SK-N-SH (cell line): ENCODE measurements at places on chromosomes 13 and 19. TPM values are rescaled to one million over a fixed set of nuclear protein-coding genes. Genes with fewer than 3 reads are reported as not detected.

DNA sequence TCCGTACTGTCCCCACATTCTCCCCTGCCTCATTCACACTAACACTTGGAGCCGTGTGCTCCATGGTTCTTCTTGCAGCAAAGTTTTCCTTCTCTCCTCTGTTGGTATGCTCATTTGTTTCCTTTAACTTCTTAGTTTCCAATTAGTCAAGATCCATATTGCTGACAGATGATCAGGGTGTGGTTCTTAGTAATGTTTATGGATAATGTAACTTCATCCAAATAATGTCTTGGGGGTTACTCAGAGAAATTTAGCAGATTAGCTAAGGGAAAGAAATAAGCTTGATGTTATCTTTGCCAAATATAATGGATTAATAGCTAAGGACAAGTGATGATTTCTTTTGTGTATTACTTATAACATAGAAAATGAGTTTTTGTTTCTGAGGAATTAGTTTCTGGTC, 174.4 kb downstream of the NUFIP1 start:
- DNase-seq, result no peak

DNA sequence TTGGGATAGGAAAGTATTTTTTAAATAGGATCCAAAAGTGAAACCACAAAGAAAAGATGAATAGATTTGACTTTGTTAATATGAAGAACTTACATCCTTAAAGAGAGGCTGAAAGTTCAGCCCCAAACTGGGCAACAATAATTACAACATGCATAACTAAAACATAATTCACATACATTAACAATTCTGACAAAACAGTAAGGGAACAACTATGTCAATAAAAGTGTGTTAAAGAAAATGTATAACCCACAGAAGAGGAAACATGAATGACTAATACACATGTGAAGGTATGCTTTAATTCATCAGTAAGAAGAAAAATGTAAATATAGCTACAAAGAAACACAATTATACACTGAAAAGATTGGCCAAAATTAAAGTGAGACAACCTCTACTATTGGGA, 1597.6 kb upstream of the MIR17HG start:
- no peak for DNase-seq

DNA sequence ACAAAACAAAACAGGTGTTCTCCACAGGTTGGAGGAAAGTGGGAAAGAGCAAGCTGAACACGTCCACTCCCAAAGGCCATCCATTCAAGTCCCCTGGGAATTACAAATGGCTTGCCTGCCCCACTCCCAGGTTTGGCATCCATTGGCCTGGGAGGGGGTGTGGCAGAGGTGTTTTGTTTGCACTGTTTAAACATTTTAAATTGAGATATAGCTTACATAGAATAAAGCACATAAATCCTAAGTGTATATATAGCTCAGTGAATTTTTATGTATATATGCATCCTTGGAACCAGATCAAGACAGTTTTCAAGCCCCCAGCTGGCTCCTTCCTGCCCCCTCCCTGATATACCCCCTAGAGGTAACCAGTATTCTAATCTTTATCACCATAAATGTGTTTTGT, 12.7 kb downstream of the SLC25A42 start:
- DNase-seq, result no peak

- DNase-seq, result no peak
Measured at GRCh38 chr13:67464154-67464553, 234.0 kb upstream of the PCDH9 start.

DNA sequence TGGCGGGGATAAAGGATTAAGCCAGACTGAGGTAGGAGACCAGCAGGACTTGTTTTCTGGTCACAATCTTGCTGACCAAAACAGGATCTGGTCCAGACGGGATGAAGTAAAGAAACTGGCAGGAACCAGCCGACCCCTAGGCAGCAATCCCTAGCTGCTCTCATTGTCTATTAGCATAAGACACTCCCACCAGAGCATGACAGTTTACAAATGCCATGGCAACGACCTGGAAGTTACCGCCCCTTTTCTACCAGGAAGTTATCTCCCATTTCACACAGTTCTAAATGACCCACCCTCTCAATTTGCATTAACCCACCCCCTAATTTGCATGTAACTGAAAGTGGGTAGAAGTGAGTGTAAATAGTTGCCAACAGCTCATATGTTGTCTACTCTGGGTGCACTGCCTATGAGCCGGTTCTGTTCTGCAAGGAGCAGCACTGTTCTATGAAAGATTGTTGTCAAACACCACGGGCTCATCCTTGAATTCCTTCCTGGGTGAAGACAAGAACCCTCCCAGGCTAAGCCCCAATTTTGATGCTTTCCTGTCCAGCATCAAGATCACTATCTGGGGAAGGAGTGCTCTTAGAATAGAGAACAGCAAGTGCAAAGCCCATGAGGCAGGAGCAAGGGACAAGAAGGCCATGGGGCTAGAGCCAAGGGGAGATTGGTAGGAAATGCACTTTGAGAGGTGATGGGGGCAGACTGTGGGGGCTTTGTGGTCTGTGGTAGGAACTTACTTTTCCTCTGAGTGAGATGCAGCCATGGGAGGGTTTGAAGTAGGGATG, 13.9 kb upstream of the FBXO27 start:
- no peak for DNase-seq

DNA sequence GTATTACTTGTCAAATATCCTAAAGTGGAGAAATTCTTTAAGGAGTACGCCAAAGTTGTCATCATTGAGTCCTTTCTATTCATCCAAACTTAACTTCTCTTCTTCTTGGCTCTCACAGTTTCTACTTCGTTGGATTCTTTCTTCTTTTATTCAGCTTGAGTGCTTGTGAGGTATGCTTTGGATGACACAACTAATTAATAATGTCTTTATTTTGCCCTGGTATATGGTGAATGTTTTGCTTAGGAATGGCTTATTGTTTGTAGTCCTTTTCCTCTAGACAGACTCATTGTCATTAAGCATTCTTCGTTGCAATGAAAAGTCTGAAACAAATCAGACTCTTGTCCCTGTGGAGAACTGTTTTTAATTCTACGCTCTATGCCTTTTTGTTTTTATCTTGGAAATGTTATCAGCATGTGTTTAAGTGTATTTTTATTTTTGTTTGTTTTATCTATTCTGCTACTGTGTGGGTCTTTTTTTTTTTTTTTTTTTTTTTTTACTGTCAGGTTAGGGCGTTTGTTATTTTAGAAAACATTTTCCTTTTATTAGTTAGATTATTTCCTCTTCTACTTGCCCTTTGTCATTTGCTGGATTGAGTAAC, 471.5 kb downstream of the GPC6 start:
- no peak for DNase-seq

DNA sequence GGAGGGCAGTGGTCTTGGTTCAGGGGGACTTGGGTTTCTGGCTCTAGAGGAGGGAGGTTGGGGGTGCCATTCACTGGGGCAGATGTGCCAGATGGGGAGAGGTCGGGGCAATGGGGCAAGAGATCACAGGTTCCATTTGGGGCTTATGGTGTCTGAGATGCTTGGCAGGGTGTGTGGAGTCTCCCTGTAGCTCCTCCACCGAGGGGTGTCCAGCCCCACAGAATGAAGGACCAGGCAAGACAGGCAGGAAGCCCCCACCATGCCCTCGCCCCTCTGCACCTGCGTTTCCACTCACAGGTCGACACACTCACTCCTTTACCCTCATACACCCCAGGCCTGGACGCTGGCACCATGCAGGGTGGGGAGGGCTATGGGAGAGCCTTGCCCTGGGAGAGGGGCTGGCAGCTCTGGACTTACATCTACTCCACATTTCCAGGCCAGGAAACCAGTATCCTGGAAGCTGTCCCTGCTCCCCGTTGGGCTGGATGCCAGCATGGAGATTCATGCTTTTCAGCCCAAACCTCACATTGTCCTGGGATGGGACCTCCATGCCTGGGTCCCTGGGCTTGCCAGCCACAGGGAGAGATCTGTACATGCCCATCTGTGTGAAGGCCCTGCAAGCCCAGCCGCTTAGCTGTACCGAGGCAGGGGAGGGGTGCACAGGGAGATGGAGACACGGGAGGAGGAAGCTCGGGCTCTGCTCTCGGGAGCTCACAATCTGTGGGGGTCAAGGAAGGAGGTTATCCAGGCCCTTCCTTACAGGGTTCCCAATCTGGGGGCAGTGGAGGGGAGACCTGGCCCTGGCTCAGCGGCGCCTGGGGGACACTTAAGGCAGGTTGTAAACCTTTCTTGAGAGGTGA, 77.1 kb downstream of the CHST8 start:
- DNase-seq, result peak; percentile 46

DNA sequence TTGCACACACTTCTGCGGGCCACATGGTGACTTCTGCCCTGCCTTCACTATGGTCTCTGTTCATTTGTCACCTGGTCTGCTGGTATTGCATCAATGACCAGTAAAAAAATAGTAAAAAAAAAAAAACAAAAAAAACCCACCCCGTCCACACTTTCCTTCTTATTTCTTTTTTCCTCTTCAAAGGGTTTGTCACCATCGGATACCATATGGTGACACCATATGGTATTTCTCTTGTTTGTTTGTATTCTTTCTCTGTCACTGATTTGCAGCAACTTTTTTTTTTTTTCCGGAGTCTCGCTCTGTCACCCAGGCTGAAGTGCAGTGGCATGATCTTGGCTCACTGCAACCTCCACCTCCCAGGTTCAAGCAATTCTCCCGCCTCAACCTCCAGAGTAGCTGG, 26.2 kb upstream of the OR7C2 start:
- no peak for DNase-seq

- DNase-seq, result no peak
Measured at GRCh38 chr13:108968566-108968965, 339.2 kb downstream of the MYO16 start.

GRCh38 chr13:41156620-41157019, 24.0 kb upstream of the KBTBD6 start:
- DNase-seq, result no peak

DNA sequence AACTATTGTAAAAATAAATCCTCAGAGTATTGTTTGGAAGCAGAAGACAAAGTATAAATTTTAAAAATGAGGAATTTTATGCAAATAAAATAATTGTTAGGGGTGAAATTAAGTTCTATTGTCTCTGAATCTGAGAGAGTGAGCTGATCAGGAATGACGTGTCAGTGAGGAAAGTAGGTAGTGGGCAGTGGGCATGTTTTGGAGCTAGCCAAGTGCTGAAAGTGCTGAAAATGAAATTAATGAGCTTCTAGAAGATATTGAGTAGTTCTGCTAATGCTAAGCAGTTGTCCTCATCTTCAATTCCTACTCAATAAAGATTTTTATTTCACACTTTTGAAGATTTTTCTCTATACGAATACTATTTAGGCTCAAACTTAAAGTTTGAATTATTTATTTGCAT, 1167.8 kb upstream of the PCDH20 start:
- DNase-seq, result no peak

GRCh38 chr19:4014541-4015491, 7.3 kb downstream of the PIAS4 start:
- peak; percentile 70 for DNase-seq

GRCh38 chr13:68850160-68850559, 1257.5 kb upstream of the ATXN8OS start:
- no peak for DNase-seq

GRCh38 chr13:110012102-110012739, 225.8 kb upstream of the IRS2 start:
- no peak for DNase-seq

- no peak for DNase-seq
Measured at GRCh38 chr19:29667901-29668341, 2.7 kb downstream of the PLEKHF1 start.

DNA sequence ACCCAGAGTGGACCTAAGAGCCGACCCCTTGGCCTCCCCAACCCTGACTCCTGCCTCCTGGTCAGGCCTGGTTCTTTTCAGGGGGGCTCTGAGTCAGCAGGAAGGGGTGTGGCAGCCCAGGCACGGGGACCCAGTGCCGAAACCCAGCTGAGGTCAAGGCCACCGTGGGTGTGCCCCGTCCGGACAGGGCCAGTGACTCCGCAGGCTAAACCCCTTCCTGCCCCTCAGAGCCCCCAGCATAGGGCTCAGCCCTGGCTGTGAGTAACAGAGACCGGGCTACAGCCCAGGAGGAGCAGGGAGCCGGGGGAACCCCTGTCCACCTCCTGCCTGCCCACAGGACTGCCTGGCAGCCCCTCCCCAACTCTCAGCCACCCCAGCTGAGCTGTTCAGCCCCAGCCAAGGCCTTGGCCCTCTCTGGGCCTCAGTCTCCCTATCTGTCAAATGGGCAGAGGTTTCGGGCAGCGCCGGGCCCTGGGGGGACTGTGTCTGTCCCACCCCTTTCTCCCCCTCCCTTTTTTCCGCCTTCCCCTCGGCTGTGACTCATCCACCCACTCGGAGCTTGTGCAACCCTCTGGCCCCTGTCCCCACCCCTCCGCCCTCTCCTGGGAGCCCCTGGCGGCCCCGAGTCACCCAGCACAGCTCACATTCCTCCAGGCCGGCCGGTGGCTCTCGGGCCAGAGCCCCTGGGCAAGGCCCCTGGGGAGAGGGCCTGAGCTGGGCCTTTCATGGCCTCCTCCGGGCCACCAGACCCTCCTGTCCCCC, 8.6 kb downstream of the ZBTB7A start:
- no peak for DNase-seq

GRCh38 chr19:55257461-55258420, 1.1 kb downstream of the PPP6R1 start:
- peak; percentile 55 for DNase-seq

DNA sequence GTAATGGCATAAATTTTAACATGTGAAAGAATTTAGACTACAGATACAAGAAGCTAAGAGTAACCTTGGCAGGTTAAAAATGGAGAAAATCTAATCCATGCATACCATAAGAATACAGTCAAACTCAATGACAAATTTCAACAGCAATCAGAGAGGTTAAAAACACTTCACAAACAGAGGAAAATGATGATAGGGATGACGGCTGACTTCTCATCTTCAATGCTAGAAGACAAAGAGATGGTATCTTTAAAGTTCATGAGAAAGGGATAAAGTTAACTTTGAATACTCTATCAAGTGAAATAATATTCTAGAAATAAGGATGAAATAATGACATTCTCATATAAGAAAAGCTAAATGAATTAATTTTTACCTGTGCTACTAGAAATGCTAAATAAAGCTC, 1130.2 kb upstream of the MIR17HG start:
- DNase-seq, result no peak

GRCh38 chr19:44738603-44739558, 9.6 kb upstream of the BCL3 start:
- DNase-seq, result no peak

- peak; percentile 78 for DNase-seq
Measured at GRCh38 chr19:5128251-5128935, 159.5 kb downstream of the KDM4B start.

DNA sequence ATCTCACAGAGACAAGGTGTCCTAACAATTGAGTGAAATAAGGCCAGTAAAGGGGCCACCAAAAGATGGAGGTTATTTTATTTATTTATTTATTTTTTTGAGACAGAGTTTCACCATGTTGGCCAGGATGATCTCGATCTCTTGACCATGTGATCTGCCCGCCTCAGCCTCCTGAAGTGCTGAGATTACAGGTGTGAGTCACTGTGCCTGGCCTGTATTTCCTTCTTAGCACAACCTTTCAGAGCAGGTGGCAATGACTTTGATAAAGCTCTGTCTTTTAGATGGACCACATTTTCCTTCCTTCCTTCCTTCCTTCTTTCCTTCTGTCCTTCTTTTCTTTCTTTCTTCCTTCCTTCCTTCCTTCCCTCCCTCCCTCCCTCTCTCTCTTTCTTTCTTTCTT, 11.0 kb upstream of the DOCK6 start:
- DNase-seq, result no peak

- no peak for DNase-seq
Measured at GRCh38 chr13:43374621-43375020, 351.2 kb downstream of the DNAJC15 start.

Gene MEDAG
- 0.03 TPM in 1 of 2 replicates, not detected in the other for polyA plus RNA-seq

Gene USPL1
- polyA plus RNA-seq, result 6.4 and 9.2 TPM in 2 replicates

Gene ZNF749
- 12.6 and 14.9 TPM in 2 replicates for polyA plus RNA-seq

Gene NR2F6
- polyA plus RNA-seq, result 31.7 and 37.3 TPM in 2 replicates

Gene DNAAF3
- polyA plus RNA-seq, result 2.4 and 2.5 TPM in 2 replicates

Gene ANKLE1
- polyA plus RNA-seq, result 2.2 and 2.6 TPM in 2 replicates

Gene SLITRK5
- not detected in 2 replicates for polyA plus RNA-seq

Gene OR4F17
- polyA plus RNA-seq, result not detected in 2 replicates

Gene APOC4
- not detected in 2 replicates for polyA plus RNA-seq

Gene CRX
- not detected in 2 replicates for polyA plus RNA-seq
